ENCODE measurements at places on chromosomes 3 and 15.

- no peak for DNase-seq
These were observed 23.0 kb upstream of the RETNLB start for GRCh38 chr3:108780235-108780634.

GRCh38 chr3:152524198-152525140 lies 255.7 kb downstream of the MBNL1 start:
- no peak for DNase-seq

DNA sequence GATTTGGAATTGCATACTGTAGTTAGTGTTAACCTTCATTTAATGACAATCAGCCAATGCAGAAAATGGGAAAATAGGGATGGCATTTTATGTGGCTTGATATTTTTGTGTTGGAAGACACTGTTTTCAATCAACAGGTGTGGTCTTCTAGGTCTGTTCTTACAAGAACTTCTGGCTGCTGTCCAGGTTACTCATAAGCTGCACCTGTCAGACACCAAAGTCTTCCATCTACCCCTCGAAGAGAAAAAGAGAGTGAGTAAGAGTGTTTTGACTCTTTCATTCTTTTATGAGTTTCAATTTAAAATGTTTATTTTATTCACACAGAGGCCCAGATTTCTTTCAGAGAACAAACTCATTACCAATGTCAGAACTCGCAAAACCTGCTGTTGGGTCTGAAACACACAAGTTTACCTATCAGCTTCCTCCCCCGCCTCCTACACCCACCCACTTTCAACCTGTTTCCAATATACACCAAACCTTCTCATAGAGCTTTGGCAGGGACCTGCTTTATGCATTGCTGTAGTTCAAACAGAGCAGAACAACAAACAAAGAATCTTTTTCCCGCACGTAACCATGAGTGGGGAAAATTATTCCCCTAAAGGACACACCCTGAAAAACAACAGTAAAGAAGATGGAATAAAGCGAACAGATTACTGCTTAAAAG lies 767.7 kb upstream of the ALCAM start:
- DNase-seq: no peak

GRCh38 chr3:111851511-111851954 lies 7.5 kb upstream of the PHLDB2 start:
- DNase-seq: no peak

- no peak for DNase-seq
These were observed 27.3 kb upstream of the PRTG start for GRCh38 chr15:55770261-55770660.

DNA sequence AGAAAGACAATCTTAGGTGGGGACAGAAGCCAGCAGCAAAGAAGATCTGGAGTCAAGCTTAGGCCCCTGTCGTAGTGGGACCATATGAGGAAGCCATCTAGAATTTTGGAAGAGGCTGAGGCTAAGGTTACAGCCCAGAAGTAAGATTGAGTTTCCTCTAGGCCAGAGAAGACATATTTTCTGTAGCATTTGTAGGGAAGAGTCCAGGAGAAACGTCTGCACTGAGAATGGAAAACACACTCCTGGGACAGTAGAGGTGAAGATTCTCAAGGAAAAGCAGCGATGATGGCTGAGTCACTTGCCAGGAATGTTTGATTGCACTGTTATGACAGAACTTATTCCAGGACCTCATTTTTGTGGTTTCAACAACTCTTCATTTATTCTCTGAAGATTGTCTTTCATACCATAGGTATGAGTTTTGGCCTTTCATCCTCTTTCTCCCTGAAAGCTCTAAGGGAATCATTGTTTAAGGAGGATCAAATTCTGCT lies 107.2 kb downstream of the GTPBP8 start:
- no peak for DNase-seq

- DNase-seq: no peak
These were observed 32.4 kb upstream of the MTMR10 start for GRCh38 chr15:31023841-31024240.
